Kasumi-1 (cell line): ENCODE measurements at places on chromosomes 1 and 21.

GRCh38 chr1:69744381-69744780 is 176.7 kb downstream of the LRRC7 start:
- DNase-seq: no peak

DNA sequence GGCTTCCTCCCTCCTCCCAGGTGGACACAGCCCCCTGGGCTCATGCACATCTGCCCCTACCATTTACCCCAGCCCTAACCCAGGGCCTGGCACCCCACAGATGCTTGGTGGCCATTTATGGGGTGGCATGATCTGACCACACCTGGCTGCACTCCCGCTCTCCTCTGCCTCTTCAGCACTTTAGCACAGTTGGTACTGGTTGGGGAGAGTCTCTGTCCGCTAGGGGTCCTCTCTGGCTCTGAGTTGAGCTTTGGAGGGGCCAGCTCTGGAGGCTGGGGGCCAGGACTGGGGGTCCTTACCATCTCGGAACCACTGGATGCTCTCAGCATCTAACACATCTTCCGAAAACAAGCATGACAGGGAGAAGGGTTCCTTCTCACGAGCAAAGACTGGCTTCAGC is 17.4 kb downstream of the MYOM3 start:
- no peak for DNase-seq

- no peak for DNase-seq
Observed at GRCh38 chr1:116708255-116708900, 40.8 kb upstream of the IGSF3 start.

DNA sequence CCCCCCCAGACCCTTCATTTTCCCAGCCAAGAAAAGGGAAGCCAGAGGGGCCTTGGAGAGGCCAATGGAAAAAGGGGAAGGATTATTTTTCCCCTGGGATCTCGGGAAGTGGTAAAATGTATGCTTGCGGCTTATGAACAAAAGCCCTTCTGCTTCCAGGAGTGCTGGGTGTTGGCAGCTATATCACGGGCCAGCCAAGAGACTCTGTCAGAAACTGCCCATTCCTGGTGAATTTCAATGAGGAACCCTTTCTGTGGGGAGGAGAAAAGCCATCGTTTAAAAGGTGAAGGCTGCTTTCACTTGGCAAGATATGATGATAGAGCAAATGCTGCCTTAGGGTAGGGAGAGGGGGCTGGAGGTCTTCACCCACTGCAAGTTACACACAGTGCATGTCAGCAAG is 69.7 kb upstream of the ZC3H12A start:
- DNase-seq: no peak

DNA sequence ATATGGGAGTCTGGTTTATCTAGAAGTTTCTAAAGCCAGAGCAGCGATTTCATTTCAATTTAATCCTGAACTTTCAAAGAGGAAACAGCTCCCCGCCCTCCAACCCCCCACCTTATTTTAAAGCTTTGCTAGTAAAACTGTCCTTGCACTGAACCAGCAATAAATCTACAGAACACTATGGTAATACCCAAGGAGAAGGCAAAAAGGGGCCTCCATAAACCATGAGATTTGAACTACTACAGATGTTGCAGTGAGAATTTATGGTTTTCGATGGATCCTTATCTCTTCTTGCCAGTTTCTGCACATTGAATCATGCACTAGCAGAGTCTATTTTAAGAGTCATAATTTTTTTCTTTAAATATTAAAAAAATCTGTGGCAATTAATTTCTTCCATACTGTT is 64.8 kb upstream of the BEND5 start:
- no peak for DNase-seq

DNA sequence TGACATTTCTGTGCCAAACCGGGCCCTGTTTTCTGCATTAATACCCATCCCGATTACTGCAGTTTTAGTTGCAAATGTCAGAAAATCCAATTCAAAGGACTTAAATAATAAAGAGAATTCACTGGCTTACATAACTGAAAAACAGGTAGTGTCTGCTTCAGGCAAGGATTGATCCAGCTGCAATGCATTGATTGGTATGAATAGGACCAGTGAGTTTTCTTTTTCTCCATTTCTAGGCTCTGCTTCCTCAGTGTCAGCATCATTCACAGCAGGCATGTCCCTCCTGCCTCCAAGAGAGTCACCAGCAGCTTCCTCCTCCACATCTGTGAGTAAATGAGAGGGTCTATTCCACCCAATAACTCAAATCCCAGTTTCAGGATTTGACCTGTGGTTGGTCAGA is 33.7 kb upstream of the ACTL8 start:
- no peak for DNase-seq

DNA sequence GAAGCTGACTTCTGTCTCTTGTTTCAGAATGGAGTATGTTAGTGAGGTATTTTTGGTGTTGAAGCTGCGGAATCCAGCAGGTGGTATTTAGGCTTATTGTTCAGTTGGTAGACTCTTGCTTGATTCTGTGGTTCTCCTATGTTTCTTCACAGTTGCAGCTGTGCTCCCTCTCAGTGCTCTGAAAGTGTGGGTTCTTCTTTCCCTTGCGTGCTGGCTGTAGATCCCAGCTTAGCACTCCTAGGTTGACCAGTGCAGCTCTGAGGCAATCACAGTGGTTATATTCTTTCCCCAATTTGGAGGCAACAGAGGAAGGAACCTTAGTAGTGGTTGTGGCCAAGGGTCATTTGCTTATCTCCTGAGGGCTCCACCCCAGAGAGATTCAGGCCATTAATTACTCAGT is 269.2 kb upstream of the NRIP1 start:
- DNase-seq: no peak

DNA sequence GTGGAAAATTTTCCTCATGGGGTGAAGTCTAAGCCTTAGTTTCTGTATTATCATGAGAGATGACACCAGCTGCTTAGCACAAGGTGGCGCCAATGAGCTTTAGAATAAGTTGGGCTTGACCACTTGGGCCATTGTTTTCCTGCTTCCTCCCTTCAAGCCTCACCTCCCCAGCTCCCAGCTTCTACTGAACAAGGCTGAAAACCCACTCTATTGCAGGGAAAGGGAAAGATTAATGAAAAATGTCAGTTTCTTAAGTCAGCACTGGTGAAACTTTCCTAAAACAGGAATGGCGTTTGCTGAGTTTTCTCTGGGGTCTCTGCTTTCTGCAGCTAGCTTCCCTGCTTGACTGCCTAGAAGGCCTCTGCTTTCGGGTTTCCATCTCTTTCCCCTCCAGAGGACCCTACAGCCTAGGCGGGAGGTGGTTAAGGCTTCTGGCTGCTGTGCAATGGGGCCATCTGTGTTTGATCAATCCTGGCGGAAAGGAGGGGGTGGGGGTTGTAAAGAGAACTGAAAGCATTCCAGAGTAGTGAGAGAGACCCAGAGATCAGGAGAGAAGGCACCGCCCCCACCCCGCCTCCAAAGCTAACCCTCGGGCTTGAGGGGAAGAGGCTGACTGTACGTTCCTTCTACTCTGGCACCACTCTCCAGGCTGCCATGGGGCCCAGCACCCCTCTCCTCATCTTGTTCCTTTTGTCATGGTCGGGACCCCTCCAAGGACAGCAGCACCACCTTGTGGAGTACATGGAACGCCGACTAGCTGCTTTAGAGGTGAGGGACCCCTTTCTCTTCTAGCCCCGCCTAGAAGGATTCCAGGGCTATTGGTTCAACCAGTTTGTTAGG is at the start of gene OLFML3:
TSS of gene OLFML3 (plus strand) at position 612 of the 840 bp plus-strand sequence. CDS start at position 655, 43 bp downstream.
- peak; percentile 58 for DNase-seq

GRCh38 chr21:43684424-43684823 is 25.1 kb downstream of the RRP1B start:
- no peak for DNase-seq

DNA sequence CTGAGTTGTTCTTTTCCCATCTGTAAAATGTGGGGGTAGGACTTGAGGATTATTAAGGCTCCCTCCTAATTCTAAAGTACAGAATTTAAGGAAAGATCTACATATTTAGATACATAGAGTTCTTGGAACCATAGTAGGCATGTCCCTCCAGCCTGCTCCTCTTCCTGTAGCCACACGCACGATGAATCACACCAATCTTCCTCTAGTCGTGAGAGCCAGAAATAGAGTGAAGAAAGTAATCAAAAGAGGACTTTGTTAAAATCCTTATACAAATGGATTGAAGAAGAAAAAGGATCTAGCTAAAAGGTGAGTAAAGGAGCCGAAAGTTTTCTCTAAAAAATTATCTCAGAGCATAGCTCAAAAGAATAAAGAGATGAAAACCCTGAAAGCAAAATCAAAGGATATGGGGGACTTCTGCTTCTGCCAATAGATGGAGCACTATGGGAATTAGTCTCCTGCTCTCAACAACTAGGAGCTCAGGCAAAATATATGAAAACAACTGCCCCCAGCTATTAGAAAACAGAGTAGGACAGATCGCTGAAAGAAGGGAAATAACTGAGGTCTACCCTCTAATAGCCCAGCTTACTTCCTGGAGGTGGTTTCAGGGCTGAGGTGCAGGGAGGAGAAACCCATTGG is 8.5 kb downstream of the C1orf141 start:
- peak; percentile 44 for DNase-seq

GRCh38 chr1:201731592-201731991 is 97.4 kb upstream of the IPO9 start:
- DNase-seq: no peak

- no peak for DNase-seq
Observed at GRCh38 chr1:200165493-200166220, 138.1 kb downstream of the NR5A2 start.
